ENCODE measurements at places on chromosomes 6 and 20. TPM values are rescaled to one million over a fixed set of nuclear protein-coding genes. Genes with fewer than 3 reads are reported as not detected.

DNA sequence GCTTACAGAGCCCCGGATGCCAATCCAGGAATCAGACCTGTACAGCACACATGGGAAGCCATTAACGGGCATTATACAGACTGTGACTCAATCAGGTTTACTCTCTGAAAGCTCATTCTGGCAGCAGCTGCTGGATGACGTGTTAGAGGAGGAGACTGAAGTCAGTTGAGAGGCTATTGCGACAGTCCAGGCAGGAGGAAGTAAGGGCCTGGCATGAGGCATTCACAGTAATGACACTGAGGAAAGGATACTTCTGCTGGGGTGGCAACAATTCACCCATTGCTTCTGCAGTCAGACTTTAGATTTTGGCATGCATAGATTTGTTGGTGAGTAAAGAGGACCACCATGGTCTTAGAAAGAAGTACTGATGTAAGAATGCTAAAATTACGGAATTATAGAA is 151.0 kb upstream of the HEY2 start:
- peaks cover 12% of the 10 kb centered on the region for H3K4me1 ChIP-seq
- DNase-seq: no peak
- H3K4me3 ChIP-seq: no peak overlapping the region
- H3K27ac ChIP-seq: peak overlapping the region; percentile 25
- no peaks in the 10 kb centered on the region for H3K27me3 ChIP-seq
- H3K36me3 ChIP-seq: peaks cover 3% of the 10 kb centered on the region

DNA sequence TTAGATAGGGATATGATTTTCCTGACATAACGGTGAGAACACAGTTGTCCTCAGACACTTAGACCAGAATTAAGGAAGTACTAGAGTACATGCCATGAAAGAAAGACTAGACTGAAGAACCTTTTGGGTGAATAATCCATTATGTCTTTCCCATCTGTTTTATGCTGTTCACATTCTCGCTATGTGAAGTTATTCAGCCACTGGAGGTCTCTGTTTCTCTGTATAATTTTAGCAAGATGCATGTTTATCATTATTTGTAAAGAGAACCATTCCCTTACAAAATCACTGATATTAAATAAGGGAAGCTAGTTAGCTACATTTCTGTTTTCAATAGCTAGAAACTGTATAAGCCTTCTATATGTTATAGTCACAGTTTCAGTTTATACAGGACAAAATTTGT is 391.9 kb downstream of the CD109 start:
- H3K27ac ChIP-seq: no peak overlapping the region
- H3K36me3 ChIP-seq: no peaks in the 10 kb centered on the region
- no peaks in the 10 kb centered on the region for H3K27me3 ChIP-seq
- no peak for DNase-seq
- peaks cover 6% of the 10 kb centered on the region for H3K4me1 ChIP-seq

- no peak for DNase-seq
- H3K4me3 ChIP-seq: no peak overlapping the region
- H3K27me3 ChIP-seq: peaks cover 11% of the 10 kb centered on the region
- H3K27ac ChIP-seq: no peak overlapping the region
These were observed 187.6 kb downstream of the CD83 start for GRCh38 chr6:14305131-14305530.

The SIRPB2 gene
- not detected for total RNA-seq
